ENCODE measurements at places on chromosomes 12 and 14. TPM values are rescaled to one million over a fixed set of nuclear protein-coding genes. Genes with fewer than 3 reads are reported as not detected.

The SIX6 gene
- not detected for total RNA-seq

The TMEM179 gene
- not detected for total RNA-seq

The GLIPR1L2 gene
- 1.2 TPM for total RNA-seq

The MYF5 gene
- total RNA-seq: not detected

The SALL2 gene
- 6.7 TPM for total RNA-seq

DNA sequence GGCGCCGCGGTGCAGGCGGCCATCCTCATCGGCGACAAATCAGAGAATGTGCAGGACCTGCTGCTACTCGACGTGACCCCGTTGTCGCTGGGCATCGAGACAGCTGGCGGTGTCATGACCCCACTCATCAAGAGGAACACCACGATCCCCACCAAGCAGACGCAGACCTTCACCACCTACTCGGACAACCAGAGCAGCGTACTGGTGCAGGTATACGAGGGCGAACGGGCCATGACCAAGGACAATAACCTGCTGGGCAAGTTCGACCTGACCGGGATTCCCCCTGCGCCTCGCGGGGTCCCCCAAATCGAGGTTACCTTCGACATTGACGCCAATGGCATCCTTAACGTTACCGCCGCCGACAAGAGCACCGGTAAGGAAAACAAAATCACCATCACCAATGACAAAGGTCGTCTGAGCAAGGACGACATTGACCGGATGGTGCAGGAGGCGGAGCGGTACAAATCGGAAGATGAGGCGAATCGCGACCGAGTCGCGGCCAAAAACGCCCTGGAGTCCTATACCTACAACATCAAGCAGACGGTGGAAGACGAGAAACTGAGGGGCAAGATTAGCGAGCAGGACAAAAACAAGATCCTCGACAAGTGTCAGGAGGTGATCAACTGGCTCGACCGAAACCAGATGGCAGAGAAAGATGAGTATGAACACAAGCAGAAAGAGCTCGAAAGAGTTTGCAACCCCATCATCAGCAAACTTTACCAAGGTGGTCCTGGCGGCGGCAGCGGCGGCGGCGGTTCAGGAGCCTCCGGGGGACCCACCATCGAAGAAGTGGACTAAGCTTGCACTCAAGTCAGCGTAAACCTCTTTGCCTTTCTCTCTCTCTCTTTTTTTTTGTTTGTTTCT, 1.7 kb downstream of the HSPA2 start:
- no peak for DNase-seq
- peaks cover 38% of the 10 kb centered on the region for H3K4me1 ChIP-seq
- peak overlapping the region; percentile 94 for H3K4me3 ChIP-seq
- peaks cover 1% of the 10 kb centered on the region for H3K27me3 ChIP-seq

- H3K4me1 ChIP-seq: peaks cover 9% of the 10 kb centered on the region
- peaks cover 54% of the 10 kb centered on the region for H3K27me3 ChIP-seq
- H3K27ac ChIP-seq: no peak overlapping the region
- DNase-seq: no peak
- H3K4me3 ChIP-seq: no peak overlapping the region
- peaks cover 23% of the 10 kb centered on the region for H3K36me3 ChIP-seq
These were observed 6.8 kb upstream of the LHX5 start for GRCh38 chr12:113478351-113479011.

- no peaks in the 10 kb centered on the region for H3K36me3 ChIP-seq
- H3K27ac ChIP-seq: no peak overlapping the region
- no peaks in the 10 kb centered on the region for H3K4me1 ChIP-seq
- H3K4me3 ChIP-seq: no peak overlapping the region
- H3K27me3 ChIP-seq: peaks cover 15% of the 10 kb centered on the region
- DNase-seq: no peak
These were observed 198.1 kb upstream of the DIO3 start for GRCh38 chr14:101363261-101363555.

GRCh38 chr12:55850893-55851292, 8.2 kb upstream of the MMP19 start:
- H3K36me3 ChIP-seq: no peaks in the 10 kb centered on the region
- no peak overlapping the region for H3K4me3 ChIP-seq
- no peak for DNase-seq
- no peaks in the 10 kb centered on the region for H3K4me1 ChIP-seq

GRCh38 chr12:71719647-71720370, 33.9 kb downstream of the TMEM19 start:
- H3K27ac ChIP-seq: no peak overlapping the region
- DNase-seq: no peak
- no peaks in the 10 kb centered on the region for H3K4me1 ChIP-seq
- H3K36me3 ChIP-seq: peaks cover 5% of the 10 kb centered on the region
- no peak overlapping the region for H3K4me3 ChIP-seq

GRCh38 chr12:49129332-49130150, 1.7 kb downstream of the TUBA1B start:
- peak overlapping the region; percentile 99 for H3K27ac ChIP-seq
- no peak for DNase-seq
- H3K4me1 ChIP-seq: peaks cover 62% of the 10 kb centered on the region
- peak overlapping the region; percentile 99 for H3K4me3 ChIP-seq
- H3K36me3 ChIP-seq: peaks cover 38% of the 10 kb centered on the region

- H3K4me1 ChIP-seq: peaks cover 23% of the 10 kb centered on the region
- no peaks in the 10 kb centered on the region for H3K27me3 ChIP-seq
- H3K27ac ChIP-seq: no peak overlapping the region
- H3K4me3 ChIP-seq: no peak overlapping the region
- DNase-seq: no peak
These were observed 31.3 kb downstream of the DMAC2L start for GRCh38 chr14:50343434-50343833.
